Activated CD8-positive, alpha-beta T cell treated with anti-CD3 and anti-CD28 coated beads for 36 hours (primary cell): ENCODE measurements at places on chromosomes 5 and 9.
A peak's percentile ranks its signal among the peaks of the same experiment; 100 is the strongest.

- no peak for DNase-seq
These were observed 31.2 kb upstream of the ADRA1B start for GRCh38 chr5:159884917-159885620.

- no peak for DNase-seq
These were observed 46.7 kb upstream of the CPLX2 start for GRCh38 chr5:175824676-175825075.

DNA sequence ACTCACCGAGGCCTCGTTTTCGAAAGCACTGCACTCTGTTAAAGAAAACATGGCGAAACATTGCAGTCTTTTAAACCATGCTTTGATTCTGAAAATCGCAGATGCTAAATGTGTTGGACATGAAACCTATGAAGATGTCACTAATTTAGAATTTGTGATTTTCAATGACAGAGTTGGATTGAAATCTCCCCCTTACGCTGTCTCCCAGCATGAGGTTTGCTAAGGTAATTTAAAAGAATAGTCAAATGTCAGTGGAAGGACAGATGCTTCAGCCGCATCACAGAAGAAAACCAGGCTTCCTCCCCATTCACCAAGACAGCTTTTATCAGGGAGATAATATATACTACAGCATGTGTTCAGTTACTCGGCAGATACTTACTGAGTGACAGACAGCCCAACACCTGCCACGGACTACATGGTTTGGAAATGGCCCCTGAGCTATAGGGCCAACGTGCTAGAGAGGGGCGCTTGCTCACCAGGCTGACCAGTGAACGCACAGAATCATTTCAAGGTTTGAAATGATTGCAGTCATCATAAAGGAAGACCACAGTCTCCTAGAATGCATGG is 136.9 kb downstream of the ADAMTS16 start:
- DNase-seq = no peak

- DNase-seq = no peak
These were observed 13.5 kb downstream of the NSD1 start for GRCh38 chr5:177146891-177147638.

DNA sequence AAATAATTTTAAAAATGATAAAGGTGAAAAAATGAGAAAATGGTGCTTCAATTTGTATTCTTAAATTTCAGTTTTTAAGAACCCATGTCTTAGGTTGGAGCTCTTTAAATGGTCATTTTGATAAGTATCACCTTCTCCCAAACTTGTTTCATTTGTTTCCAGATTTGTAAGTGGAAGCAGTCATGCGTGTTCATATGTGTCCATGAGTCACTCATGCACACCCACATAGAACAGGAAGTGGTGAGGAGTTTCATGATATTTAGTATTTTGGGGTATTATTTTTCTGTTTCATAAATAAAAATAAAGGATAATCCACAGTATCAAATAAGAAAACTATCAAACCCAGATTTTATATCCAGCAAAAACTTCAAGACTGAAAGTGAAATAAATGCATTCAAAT is 570.4 kb upstream of the ST8SIA4 start:
- DNase-seq = no peak

- no peak for DNase-seq
These were observed 17.0 kb upstream of the CEP78 start for GRCh38 chr9:78218890-78219289.

GRCh38 chr9:136823136-136824046 is 15.6 kb downstream of the RABL6 start:
- no peak for DNase-seq

- peak; percentile 85 for DNase-seq
These were observed at the start of gene CDC14B for GRCh38 chr9:96619491-96620180. Gene CDC14B (minus strand): TSS chr9:96619843. CDS start chr9:96619378, 465 bp downstream.

DNA sequence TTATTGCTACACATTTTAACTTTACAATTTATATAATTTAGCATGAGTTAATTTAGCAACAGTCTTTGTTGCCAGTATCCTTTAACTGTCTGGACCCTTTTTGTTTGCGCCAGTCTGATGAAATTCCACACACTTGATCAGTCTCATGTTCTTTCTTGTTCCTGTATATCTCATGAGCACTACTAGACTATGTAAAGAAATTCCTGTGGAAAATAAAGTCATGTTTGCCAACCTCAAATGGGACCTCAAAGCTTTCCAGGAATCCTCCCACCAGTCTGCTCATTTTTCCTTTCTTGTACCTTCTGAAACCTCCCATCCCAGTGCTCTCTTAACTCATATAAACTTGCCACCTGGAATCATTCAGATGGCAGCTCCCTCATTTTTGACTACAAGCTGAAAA is 8.0 kb downstream of the DMXL1 start:
- no peak for DNase-seq

DNA sequence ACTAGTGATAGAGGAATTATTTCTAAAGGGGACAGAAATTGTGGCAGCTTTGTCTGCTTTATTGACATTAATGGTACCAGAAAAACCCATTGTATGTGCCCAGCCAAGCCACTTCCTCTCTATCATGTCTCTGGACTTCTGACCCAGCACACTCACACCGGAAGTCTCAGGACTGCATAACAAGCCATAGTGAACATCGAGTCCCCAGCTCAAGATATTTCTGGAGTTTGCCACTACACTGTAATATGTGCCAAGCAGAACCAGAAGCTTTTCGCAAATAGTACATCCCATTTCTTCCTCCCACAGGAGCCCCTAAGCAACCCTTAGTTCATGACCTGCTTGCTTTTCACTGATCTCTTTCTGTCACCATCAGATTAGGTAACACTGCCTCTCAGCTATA is 187.4 kb upstream of the GHR start:
- no peak for DNase-seq

DNA sequence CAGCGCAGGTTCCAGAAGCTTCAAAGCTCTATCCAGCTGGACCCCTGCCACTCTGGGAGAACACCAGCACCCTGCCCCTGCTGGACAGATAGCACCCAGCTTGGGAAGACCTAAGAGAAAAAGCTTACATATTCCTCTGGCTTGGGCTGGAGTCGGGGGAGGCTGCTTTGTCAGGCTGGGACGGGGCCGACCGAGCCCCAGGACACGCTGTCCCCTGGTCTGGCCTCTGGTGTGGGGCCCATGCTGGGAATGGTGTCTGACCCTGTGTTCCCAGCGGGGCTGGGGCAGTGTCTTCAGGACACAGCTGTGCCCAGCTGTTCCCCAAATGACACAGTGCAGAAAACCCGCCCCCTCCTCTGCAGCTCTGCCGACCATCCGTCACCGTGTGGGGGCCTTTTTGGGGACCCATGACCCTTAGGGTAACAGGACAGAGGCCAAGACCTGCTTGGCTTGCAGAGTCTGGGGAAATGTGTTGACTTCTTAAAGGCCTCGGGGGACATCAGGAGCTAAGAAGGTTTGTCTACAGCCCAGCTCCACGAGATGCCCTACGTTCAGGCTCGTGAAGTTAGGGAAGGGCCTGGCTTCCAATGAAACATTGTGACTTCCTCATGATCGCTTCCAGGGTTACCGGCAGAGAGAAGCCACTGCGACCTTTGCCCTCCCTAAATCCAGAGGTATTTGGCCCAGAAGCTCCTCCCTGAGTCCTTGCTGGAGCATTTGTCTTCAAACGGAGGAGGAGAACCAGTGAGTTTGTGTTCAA is 20.4 kb upstream of the SLC2A6 start:
- no peak for DNase-seq

DNA sequence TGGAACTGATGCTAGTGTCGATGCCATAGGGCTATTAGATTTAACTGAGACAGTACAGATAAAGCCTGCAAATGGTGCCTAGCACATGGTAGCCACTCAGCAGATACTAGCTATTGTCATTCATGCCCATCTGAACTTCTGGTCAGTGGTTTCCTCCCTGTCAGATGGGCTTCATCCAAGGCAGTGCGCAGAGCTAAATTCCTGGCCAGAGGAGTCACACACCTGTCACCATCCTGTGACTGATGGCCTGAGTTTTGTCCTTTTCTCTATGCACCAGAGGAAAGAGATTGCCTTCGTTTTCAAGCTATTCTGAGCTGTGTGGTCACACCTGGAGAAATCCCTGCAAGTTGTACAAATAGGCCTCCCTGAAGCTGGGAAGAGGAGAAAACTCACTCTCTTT is 34.7 kb downstream of the MSX2 start:
- no peak for DNase-seq

DNA sequence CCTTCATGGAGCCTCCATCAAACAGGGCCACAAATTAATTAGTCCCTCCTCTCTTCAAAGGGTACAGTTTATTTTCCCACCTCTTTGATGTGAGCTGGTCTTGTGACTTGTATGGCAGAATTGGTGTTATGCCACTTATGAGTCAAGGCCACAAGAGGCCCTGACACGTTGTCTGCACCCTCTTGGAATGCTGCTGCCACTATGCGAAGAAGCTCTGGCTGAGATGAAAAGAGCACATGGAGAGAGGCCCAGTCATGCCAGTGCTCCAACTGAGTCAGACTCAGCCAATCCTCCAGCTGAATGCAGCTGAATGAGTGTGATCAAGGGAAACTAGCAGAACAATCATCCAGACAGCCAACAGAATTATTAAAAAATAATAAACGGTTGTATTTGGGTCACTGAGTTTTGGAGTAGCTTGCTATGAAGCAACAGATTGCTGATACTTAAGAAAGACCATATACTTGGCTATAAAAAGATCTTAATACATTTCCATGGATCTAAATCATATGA is 128.3 kb downstream of the MARCHF11 start:
- DNase-seq = no peak

DNA sequence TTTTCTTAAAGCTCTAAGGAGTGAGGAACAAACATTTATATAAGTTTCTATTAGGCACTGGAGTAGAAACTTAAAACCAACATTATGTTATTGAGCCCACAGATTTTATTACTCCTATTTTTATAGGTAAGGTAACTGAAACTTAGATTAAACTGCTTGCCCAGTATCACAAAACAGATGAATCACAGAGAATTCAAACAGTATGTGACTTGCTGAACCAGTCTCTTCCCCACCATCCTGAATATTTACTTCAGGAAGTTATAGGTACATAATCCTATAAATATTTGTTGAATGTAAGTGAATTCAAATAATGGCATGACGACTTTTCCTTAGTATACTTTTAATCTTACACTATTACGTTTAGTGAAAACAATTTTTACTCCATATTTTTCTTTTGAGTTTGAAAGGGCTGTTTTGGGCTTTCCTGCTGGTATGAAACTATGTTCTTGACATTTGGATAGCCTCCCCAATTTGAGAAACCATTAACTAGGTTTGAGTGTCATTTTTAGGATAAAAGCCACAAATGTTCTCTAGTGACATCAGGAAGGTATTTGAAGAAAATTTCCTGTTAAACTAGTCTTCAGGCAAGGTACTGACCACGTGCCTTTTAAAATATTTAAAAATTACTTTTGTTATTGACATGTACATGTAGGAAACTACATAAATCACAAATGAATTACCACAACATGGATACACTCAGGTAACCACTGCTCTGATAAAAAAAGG is 39.3 kb downstream of the PRRC1 start:
- DNase-seq = no peak

- no peak for DNase-seq
These were observed 87.8 kb downstream of the HAPLN1 start for GRCh38 chr5:83632874-83633273.

DNA sequence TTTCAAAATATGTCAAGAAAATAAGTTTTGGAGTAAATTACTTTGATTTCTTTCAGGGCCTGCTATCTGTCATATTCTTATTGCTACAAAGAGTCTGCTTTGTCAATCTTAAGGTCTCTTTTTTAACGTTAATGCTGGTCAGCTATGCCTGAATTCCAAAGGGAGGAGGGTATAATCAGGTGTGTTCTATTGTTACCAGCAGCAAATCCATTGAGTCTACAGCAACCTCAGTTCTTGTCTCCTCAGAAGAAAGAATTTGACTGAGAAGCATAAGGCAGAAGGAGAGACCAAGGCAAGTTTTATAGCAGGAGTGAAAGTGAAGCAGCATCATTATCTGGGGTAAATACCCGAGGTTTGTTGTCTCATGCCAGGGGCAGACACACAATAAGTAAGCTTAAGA is 23.7 kb upstream of the MINAR2 start:
- DNase-seq = no peak

DNA sequence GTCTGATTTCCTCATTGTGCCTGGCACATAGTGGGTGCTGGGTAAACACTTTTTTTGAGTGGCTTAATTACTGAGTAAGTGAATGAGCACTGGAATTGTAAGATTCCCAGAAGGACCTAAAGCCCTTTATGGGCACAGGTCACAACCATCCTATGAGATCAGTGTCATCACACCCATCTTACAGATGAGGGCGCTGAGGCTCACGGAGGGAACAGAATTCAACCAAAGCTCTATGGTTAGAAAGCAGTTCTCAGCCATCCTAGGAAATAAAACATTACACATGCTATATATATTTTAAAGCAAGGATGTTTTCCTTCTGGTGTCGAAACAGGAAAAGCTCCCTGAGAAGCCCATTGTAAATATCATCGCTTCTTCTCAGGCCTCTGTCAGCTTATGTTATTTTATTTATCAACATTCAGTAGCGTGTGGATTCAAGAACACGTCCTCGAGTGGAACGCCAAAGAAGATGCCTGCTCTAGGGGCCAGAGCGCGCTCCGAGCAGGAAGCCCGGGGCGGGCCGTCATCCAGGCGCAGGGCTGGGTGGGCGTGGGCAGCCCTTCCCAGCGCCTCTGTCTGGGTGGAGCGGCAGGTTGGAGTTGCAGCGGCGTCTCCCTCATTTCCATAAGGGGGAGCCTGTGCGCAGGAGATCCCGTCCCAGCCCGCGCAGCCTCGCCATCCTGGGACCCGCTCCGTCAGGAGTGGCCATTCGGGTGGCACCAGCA is 155.8 kb upstream of the SMIM23 start:
- DNase-seq = peak; percentile 17

DNA sequence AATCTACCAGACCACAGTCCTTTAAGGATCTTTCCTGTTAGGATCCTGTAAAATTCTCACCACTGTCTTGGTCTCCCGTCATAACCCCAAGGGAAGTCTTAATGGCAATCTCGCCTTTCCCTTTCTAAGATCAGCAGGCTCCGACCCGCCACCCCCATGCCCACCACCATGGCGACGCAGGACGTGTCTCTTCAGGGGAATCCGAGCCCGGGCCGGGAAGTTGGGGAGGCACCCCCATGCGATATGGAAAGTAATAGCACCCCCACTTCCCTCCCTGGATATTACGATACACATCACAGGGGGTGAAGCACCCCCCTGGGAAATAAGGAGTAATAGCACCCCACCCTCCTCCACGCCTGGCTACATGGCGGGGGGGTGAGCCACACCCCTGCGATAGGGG is 8.3 kb upstream of the STK32A start:
- no peak for DNase-seq

GRCh38 chr5:81552852-81553566 is 159.1 kb upstream of the ACOT12 start:
- no peak for DNase-seq
